Keratinocyte (primary cell): ENCODE measurements at places on chromosomes 5 and 9.

GRCh38 chr5:154756009-154756867, 1.1 kb downstream of the LARP1 start:
- no peak for DNase-seq
- no peaks in the 10 kb centered on the region for H3K36me3 ChIP-seq
- H3K27ac ChIP-seq = peak overlapping the region; percentile 79
- peaks cover 39% of the 10 kb centered on the region for H3K4me1 ChIP-seq

- no peaks in the 10 kb centered on the region for H3K27me3 ChIP-seq
- no peak overlapping the region for H3K27ac ChIP-seq
- DNase-seq = no peak
- H3K4me1 ChIP-seq = no peaks in the 10 kb centered on the region
Measured at GRCh38 chr9:79917421-79917820, 345.7 kb downstream of the TLE4 start.

DNA sequence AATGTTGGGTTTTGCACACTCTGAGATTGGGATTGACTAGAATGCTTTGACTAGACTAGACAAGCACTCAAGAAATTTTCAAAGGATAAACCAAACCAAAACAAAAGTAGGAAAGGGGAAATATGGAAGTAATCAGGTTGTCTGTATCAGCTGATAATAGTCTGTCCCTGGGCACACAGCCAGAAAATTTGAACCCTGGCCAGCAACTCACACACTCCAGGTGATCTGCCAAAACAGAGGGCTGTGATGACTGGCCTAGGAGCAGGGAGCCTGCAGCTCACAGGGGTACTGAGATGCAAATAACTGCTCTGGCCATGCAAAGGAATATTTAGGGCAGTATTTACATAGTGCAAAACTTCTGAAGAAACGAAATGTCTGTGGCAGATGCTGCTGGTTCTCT, 112.3 kb upstream of the SMIM23 start:
- no peak for DNase-seq
- H3K4me3 ChIP-seq = no peak overlapping the region
- H3K4me1 ChIP-seq = peaks cover under 1% of the 10 kb centered on the region
- no peaks in the 10 kb centered on the region for H3K36me3 ChIP-seq
- no peaks in the 10 kb centered on the region for H3K27me3 ChIP-seq

GRCh38 chr9:113340011-113340699, at the start of gene WDR31:
TSS of gene WDR31 (minus strand) at chr9:113340275. CDS start at chr9:113332022, 8,253 bp downstream.
- H3K4me1 ChIP-seq = peaks cover 18% of the 10 kb centered on the region
- H3K4me3 ChIP-seq = peak within 1 kb of the TSS; percentile 69
- no peak for DNase-seq

DNA sequence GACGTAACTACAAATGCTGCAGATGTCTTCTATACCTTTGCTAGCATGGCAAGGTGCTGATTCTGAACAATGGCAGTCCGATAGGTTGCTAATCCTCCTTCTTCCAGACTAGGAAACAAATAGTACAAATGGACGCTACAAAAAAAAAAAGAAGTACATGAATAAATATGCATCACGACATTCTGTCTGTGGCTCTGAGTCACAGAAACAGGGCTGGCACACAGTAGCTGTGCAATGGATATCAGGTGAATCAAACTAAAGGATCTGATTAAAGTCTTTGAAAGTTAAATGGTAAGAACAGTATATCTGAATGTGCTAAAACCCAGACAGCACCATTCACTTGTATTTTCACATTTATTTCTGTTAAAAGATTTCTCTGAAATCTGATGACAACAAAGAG, 96.2 kb downstream of the DROSHA start:
- H3K27me3 ChIP-seq = no peaks in the 10 kb centered on the region
- H3K4me3 ChIP-seq = no peak overlapping the region
- H3K27ac ChIP-seq = no peak overlapping the region
- H3K36me3 ChIP-seq = peaks cover 10% of the 10 kb centered on the region
- DNase-seq = no peak

DNA sequence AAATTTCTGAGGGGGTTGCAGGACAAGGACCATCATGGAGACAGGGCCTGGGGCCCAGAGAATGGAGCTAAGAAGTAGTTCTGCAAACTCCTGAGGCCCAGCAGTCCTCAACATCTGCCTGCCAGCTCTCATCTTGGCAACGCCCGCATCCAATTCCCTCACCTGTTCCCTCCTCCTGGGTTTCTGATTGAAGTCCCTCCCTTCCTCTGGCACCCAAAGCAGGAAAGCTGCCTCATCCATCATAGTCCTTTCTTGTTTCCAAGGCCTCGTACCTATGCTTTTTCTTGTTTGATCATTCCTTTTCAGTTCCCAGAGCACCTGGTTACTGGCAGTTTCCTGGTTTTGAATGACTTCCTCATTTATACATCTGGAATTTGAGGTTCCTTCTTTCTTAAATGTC, 181.3 kb downstream of the NR2F1-AS1 start:
- H3K27ac ChIP-seq = no peak overlapping the region
- H3K27me3 ChIP-seq = no peaks in the 10 kb centered on the region
- H3K4me1 ChIP-seq = no peaks in the 10 kb centered on the region
- no peak overlapping the region for H3K4me3 ChIP-seq

DNA sequence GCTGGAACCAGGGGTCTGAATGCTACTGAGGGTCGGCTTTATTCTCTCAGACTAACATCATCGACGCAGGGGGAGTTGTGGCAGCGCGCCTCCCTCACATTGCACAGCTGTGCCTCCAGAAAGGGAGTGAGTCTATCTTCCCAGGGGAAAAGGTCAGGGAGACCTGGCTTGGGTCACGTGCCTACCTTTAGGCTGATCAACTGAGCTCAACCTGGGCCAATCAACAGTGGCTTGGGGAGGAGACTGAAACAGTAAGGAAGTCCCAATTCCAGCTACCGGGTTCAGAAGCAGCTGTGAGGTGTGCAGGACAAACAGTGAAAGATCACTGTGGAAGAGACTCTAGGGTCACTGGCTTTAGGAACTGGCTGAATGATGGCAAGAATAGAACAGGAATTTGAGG, 14.3 kb downstream of the SNX30 start:
- no peaks in the 10 kb centered on the region for H3K27me3 ChIP-seq
- no peaks in the 10 kb centered on the region for H3K36me3 ChIP-seq
- DNase-seq = no peak
- H3K4me1 ChIP-seq = no peaks in the 10 kb centered on the region
- H3K27ac ChIP-seq = no peak overlapping the region

GRCh38 chr9:21653091-21653490, 149.3 kb upstream of the MTAP start:
- H3K27ac ChIP-seq = no peak overlapping the region
- H3K4me3 ChIP-seq = no peak overlapping the region
- no peaks in the 10 kb centered on the region for H3K27me3 ChIP-seq
- H3K4me1 ChIP-seq = peaks cover 5% of the 10 kb centered on the region
- no peaks in the 10 kb centered on the region for H3K36me3 ChIP-seq
